RPMI7951 (cell line): ENCODE measurements at places on chromosomes 3 and 15. TPM values are rescaled to one million over a fixed set of nuclear protein-coding genes. Genes with fewer than 3 reads are reported as not detected.

CRBN gene
- 64.9 and 73.5 TPM in 2 replicates for total RNA-seq

SCN11A gene
- not detected in 2 replicates for total RNA-seq

COL6A5 gene
- total RNA-seq = not detected in 2 replicates

TMEM40 gene
- total RNA-seq = not detected in 2 replicates

ALDH1A3 gene
- total RNA-seq = 158 and 217 TPM in 2 replicates

AGTR1 gene
- 0.10 TPM in 1 of 2 replicates, not detected in the other for total RNA-seq

VILL gene
- total RNA-seq = 3.3 and 3.5 TPM in 2 replicates

ZNF385D gene
- total RNA-seq = not detected in 2 replicates

C15orf39 gene
- total RNA-seq = 8.1 and 10.0 TPM in 2 replicates

GOLGA8R gene
- total RNA-seq = 0.24 and 0.39 TPM in 2 replicates
